ENCODE measurements at places on chromosomes 3 and 15.

DNA sequence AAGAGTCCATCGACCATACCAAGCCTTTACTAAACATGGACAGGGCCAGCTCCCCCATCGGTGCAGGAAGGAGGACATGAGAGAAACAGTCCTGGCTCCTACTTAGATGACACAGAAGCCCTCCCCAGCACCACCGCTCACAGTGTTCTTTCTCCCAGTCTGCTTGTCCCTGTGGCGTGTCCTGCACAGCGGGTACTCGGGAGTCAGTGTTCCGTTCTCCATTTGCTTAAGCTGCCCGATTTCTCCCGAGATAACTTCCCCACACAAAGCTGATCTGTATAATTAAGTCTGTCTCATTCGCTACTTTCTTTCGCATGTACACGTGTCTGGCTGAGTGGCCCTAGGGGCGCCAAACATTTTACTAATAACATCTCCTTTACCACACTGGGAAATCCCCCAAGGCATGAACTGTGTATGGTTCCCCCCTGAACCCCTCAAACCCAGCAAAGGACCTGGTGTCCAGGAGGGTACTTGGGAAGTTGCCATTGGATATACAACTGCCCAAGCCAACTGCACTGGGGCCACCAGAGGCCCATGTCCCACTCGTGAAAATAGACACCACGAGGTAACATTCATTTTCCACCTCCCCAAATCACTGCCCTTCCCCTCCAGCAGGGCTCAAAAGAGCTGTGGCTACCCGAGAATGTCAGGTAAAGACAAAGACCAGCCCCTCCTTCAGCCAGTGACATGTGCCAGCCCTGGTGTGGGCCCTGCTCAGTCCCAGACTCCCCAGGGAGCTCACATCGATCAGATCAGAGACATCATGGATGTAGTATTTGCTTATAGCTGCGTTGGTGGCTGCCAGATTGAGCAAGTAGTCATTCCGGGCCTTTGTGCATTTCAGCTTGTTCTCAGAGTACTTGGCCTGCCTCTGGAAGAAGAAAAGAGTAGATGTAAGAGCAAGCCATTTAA is 96.5 kb upstream of the RAD18 start:
- DNase-seq = no peak

GRCh38 chr15:91599261-91599660 is 254.2 kb upstream of the SLCO3A1 start:
- DNase-seq = no peak

- DNase-seq = no peak
Observed at GRCh38 chr3:116445311-116445841, at the start of gene LSAMP. Gene LSAMP (minus strand): TSS chr3:116445487.

DNA sequence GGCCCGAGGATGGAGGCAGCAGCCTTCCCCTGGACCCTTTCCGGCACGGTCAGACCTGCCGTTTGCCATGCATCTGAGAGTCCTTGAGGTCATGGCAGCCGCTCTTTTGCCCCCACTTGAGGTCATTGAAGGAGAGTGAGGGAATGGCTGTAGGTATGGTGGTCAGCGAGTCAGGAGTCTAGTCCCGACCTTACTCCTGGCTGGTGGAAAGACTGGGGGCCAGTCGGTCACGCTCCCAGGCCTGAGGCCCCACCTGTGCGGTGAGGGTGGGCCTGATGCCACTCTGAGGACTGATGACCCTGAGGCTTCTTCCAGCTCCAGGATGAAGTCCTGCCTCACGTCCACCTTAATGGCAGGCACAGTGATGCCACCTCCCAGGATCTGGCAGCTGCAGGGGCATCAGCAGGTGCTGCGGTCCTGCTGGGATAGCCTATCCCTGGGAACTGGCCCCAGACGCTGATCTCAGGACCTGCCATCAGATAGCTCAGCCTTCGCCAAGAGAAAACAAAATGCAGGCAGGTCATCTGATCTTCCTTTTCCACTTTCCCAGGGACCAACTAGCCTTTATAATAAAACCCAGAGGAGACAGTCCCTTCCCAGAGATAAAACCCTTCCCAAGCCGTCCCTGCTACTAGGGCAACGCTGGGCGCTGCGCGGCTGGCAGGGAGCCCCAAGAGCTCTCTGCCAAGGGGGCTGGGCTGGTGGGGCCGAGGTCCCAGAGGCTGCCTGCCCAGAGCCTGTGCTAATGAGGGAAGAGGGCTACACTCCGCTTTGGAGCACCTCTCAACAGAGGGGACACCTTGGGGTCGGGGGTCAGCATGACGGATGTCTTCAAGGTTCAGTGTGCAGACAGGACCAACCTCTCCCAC is 42.2 kb downstream of the TM2D3 start:
- DNase-seq = no peak

GRCh38 chr15:100060276-100060926 is 281.4 kb downstream of the ADAMTS17 start:
- DNase-seq = no peak

GRCh38 chr3:193673845-193674244 is 80.8 kb downstream of the OPA1 start:
- no peak for DNase-seq

- no peak for DNase-seq
Observed at GRCh38 chr3:144244662-144245061, 273.0 kb downstream of the DIPK2A start.

- DNase-seq = no peak
Observed at GRCh38 chr3:46666453-46666845, 27.0 kb downstream of the ALS2CL start.

DNA sequence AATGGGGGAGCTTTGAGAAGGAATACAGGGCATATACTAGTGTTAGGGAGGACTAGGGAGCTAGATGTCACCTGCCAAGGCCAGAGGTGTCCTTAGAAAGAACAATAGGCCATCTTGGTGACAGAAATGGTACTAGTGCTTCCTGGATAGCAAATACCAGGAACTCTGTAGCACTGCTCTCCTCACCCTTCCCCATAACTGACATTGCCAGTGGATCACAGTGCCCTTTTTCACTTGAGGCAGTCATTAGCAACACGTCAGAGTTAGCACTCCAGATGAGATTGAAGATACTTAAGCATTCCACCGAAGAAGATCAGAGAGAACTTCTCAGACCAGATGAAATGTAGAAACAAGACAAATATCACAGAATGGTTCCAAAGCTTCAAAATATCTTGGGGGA is 103.1 kb upstream of the PDZRN3 start:
- DNase-seq = no peak

DNA sequence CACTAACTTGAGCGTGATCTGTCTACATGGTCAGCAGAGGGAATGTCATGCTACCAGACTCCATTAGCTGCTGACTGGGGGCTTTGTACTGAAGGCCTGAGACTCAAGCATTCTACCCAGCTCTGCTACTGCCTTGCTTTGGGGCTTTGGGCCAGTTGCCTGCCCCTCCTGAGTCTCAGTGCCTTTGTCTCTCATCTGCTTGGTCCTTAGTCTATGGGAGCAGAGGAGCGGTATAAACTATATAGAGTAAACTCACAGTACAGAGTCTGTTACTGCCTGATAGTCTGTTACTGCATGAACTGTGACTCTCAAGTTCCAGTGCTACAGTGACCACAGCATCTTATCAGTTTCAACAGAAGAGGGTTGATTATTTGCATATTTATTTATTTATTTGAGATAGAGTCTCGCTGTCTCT is 38.5 kb upstream of the C15orf39 start:
- no peak for DNase-seq

DNA sequence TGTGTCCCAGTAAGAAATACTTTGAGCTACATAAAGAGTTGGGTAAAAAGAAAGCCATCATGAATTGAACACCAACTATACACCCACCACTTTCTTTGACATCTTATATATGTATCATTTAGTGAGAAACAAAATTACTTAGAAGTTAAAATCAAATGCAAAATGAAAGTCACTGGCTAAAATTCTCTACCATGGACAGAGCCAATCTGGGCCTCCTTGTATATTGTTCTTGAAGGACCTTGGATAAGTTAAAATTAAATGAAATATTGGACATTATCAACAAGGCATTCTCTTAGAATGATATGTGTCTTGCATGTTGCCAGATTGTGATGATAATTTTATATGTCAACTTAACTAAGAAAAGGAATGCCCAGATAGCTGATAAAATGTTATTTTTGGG is 64.2 kb upstream of the CHL1 start:
- DNase-seq = no peak

DNA sequence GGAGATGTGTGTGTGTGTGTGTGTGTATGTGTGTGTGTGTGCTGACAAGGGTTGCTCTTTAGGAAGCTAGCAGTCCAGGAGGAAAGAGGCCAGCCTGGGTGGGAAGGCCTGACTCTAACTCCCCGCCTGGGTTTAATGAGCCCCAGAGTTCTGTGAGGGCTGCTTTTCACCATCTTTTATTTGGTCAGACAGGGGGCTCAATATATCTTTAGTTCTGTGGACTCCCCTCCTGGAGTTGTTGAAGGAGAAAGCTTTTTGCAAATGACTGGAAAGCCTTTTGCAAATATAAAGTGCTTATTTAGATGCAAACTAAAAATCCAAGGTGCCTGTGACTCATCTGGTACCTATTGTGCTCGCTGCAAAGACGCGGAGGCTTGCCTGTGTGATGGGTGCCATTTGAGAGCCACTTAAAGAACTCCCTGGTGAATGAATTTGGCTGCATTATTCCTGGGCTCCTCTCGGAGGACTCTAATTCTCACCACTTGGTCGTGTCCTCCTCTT is 24.5 kb downstream of the DRD3 start:
- DNase-seq = no peak

GRCh38 chr15:66138892-66139590 is 114.5 kb downstream of the MEGF11 start:
- no peak for DNase-seq

DNA sequence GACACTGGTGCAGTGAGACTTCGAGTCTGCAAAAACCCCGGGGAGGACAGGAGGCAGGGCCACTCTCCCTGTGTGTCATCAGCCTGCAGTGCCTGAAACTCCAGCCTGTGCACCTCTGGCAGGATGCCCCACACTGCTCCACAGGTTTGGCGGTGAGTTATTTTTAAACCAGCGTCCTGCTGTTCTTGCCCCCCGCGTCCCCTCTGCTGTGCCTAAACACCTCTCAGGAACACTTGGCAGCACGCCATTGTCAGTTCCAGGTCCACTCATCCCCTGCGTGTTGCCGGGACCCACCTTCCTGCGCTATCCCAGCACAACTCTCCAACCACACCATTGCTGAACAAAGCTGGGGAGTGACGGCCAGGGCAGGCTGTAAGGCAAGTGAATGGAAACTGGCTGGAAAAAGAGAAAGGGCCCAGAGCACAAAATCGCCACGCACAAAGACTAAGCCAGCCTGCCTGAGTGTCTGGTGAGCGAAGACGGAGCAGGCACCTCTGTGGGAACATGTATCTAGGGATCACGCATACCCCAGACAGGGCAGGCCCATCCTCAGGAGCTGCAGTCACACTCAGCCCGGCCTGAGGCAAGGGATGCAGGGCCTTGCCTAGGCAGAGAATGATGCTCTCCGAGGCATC is 3.1 kb upstream of the PLA2G4F start:
- DNase-seq = no peak

Data from cortex of kidney (tissue), 1 donor.